ENCODE measurements at places on chromosomes 11 and 22. TPM values are rescaled to one million over a fixed set of nuclear protein-coding genes. Genes with fewer than 3 reads are reported as not detected.

Gene SORL1
- 1.3 TPM for total RNA-seq

Gene SCGB1C1
- total RNA-seq, result not detected

Gene OR8D4
- not detected for total RNA-seq

Gene RGL4
- total RNA-seq, result not detected

Measured in RPMI7951 (cell line).